ENCODE measurements at places on chromosomes 4 and X.

DNA sequence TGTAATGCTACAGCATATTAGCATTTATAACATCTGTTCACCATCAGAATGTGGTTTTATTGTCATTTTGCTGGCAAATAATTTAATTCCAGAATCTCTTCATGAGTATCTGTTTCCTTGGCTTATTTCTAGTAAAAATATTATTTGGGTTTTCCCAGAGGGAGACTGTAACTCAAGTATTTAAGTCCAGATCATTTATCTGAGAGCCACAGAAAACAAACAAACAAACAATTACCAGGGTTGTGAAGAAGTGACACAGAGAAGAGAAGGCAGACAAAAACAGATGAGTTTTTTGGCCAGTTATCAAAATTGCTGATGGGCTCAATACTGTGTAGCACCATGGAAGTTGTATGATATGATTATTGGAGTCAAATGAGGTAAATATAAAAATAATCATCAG, 515.1 kb downstream of the TECRL start:
- DNase-seq = no peak

DNA sequence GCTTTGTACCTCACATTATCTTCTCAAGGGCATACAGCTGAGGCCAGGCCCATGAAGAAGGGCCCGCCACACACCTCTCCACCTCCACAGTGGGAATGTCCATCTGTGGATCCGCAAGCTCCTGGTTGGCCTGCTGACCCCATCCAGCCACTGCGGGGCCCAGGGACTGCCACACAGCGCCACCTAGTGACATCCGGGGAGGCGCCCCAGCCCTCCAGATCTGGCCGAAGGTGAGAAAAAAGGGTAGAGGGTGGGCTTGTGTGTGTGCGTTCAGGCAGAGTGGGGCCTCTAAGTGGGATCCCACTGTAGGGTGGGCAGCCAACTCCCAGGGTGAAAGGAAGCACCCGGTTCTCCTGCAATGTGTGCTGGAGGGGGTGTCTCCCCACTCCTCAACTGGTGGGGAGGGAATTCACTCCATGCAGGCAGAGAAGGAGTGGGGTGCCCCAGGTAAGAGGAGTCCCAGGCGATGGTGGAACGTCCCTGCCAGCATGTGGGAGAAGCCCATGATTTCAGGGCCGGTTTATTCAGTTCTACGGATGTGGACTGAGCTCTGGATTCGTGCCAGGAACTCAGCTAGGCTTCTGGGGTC, 117.3 kb downstream of the ENPP6 start:
- DNase-seq = no peak

DNA sequence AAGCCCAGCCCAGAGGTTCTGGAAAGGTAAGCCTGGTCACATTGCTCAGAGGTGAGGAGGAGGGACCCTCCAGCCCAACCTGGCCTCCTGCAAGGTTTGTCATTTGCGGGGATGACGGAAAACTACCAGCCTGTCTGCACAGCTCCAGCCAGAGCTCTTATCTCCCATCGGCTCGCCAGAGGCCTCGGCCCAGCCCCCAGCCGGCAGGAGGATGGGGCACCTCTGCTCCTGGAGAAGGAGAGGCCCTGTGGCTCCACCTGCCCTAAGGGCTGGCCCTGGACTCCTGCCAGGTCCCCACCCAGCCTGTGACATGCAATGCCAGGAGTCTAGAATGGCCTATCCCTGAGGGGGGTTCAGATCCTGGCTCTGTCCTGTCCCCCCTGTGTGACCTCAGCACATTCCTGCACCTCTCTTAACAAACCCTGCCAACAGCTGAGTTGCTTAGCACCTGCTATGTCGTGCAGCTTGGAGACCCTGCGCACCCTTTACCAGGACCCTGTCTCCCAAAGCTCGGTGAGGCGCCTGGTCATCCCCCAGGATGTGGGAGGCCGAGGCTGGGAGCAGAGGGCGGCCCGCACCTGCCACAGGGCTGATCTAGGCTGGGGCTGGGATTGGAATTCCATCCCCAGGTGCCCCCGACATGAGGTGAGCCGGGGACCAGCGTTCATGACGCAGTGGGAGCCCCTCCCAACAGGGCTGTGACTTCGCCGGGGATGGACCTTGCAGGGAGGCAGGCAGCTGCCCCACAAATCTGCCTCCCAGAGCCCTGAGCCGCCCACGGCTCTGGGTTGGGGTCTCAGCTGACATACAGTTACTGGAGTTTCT, 14.4 kb downstream of the ADRA2C start:
- no peak for DNase-seq

DNA sequence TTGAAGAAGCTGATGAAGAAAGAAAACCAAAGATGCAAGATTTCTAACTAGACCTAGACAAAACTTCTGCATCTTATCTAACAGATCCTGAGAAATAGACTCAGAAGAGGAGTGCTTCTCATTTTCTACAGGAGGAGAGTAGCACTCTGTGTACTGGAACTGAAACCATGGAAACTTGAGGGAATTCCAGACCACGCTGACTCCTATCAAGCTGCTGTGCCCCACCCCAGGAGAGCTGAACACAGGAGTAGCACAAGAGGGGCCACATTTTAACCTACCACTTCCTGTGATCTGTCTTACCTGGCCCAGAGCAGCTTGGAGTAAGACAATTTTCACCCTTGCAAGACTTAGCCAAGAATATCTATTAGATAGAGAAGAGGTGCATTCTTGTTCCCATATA, 248.9 kb downstream of the SCFD2 start:
- DNase-seq = no peak

- DNase-seq = no peak
These were observed 952.9 kb downstream of the FAT4 start for GRCh38 chr4:126267689-126268088.

DNA sequence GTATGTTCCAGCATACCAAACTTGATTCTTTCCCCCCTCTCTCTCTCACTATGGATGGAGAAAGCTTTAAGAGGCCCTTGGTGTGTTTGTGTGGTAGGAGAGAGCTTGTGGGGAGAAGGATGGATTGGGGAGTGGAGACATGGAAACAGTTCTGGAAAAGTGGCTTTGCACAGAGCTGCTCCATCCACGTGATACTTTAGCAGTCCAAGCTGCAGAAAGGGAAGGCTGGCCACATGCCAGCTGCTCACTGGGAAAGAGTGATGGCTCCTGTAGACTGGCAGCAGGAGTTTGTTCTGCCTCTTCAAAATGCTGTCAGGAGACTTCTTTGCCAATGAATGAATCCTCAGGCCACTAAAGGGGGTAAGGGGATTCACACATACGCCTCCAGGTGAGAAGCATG, 21.7 kb upstream of the SEC24B start:
- DNase-seq = no peak

DNA sequence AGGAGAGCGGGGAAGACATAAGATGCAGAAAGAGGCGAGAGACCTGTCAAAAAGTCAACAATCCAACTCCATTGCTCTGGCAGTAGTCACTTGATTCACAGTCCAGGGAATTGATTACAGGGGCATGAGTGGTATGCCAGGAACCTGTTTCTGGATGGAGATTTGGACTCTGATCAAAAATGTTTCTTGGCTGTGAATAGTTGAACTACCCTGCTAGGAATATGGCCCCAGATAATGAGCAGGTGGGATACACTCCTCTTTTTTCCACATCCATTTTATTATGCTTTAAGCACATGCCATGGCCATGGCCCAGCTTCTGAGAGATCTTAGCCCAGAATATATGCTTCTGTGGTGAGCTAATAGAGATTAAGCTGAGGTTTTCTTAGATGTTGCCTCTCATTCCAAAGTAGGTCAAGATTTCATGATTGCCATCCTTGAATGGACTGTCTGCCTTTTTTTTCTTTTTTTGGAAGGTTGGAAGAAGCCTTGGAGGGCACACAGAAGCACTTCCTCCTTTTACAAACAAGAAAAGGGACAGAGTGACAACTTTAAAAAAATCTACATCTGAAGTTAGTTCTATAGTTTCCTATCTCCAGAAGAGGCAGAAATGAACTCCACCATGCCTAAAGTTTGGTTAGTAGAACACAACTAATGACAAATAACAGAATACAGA, 121.9 kb downstream of the KIT start:
- DNase-seq = no peak

GRCh38 chrX:155962906-155963305, 34.6 kb upstream of the IL9R start:
- DNase-seq = no peak

- DNase-seq = peak; percentile 39
These were observed 60.9 kb downstream of the UGT8 start for GRCh38 chr4:114659386-114660008.

DNA sequence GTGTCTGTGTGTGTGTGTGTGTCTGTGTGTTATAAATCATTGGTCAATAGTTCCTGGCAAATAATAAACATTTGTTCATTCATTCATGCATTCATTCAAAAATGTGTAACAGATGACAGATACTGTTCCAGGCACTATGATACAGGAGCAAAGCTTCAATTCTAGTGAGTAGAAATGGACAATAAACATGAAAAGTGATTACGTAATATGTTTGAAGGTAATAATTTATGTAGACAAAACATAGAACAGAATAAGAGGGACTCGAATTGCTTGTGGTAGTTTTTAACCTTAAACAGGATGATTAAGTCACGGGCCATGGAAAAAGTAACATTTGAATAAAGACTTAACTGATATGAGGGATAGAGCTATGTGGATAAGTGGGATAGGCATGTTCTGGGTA, 90.1 kb upstream of the MAGEC2 start:
- DNase-seq = no peak

DNA sequence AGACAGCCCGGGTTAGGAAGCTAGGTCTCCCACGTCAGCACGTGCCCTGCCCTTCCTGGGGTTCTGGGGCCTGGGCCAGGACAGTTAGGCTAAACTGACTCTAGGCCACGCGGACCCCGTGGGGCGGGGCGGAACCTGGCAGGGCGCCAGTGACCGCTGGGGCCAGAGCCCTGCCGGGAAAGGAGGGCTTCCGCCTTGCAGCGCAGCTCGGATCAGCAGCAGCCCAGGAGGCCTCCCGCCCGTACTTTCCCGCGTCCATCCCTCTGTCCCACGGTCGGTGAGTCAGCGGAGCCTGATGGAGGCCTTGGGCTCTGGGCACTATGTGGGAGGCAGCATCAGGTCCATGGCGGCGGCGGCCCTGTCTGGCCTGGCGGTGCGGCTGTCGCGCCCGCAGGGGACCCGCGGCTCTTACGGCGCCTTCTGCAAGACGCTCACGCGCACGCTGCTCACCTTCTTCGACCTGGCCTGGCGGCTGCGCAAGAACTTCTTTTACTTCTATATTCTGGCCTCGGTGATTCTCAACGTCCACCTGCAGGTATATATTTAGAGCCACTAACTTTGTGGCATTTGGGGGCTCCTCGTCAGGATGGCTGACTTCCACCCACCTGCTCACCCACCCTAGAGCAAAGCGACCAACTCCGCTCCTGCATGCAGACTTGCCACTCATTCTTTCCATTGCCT, at the start of gene SMIM10:
TSS of gene SMIM10 (plus strand) at position 191 of the 681 bp plus-strand sequence. CDS start at position 296, 105 bp downstream.
- DNase-seq = peak; percentile 75

DNA sequence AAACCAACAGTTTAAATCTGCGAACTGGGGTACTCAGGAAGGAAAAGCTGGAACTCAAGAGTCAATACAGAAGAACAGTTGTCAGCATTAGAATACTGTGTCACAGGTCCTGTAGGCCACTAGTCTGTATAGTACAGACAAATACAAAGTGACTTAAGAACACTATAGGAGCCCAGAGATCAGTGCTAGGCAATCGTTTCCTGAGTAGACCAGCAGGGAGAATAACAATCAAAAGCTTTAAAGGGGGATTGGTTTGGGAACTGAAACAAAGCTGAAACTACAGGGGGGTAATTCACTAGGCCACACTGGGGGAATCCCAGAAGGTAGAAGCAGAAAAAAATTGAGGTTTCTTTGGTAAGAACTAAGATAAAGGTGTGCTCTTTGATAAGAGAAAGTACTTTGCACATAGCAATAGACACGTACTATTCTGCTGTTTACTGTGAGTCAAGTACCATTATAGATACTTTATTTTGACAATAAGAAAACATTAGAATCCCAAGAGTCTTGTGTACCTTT, 339.7 kb downstream of the PCDH19 start:
- DNase-seq = no peak
